ENCODE measurements at places on chromosomes 2 and 18. TPM values are rescaled to one million over a fixed set of nuclear protein-coding genes. Genes with fewer than 3 reads are reported as not detected.

Gene CHRNA1
- polyA plus RNA-seq: 0.40 TPM

Gene ANKRD62
- not detected for polyA plus RNA-seq

Gene CDCA7
- 4.3 TPM for polyA plus RNA-seq

Gene KLHL29
- polyA plus RNA-seq: 0.11 TPM

Gene MDH1B
- not detected for polyA plus RNA-seq

Gene UGT1A10
- not detected for polyA plus RNA-seq

Gene CD8B2
- not detected for polyA plus RNA-seq
